Urothelium cell line (cell line): ENCODE measurements at places on chromosomes 16 and 17.
A peak's percentile ranks its signal among the peaks of the same experiment; 100 is the strongest.

DNA sequence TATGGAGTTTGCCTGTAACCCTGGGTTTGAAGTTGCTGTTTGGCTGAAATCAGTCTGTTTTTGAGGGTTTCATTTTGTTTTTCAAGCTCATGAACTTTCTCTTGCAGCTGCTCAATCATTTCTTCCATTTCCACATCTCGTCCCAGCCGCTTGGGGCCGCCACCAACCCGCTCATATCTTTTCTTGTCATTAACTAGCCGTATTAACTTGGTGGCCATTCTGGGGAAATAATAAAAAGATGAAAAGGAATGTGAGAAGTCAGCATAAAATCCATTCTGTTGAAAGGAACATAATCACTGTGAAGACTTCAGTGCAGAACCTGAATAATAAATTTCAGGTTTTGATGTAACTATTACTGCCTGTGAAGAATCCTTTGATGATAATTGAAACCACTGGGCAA lies 11.5 kb downstream of the RPGRIP1L start:
- DNase-seq, result no peak

DNA sequence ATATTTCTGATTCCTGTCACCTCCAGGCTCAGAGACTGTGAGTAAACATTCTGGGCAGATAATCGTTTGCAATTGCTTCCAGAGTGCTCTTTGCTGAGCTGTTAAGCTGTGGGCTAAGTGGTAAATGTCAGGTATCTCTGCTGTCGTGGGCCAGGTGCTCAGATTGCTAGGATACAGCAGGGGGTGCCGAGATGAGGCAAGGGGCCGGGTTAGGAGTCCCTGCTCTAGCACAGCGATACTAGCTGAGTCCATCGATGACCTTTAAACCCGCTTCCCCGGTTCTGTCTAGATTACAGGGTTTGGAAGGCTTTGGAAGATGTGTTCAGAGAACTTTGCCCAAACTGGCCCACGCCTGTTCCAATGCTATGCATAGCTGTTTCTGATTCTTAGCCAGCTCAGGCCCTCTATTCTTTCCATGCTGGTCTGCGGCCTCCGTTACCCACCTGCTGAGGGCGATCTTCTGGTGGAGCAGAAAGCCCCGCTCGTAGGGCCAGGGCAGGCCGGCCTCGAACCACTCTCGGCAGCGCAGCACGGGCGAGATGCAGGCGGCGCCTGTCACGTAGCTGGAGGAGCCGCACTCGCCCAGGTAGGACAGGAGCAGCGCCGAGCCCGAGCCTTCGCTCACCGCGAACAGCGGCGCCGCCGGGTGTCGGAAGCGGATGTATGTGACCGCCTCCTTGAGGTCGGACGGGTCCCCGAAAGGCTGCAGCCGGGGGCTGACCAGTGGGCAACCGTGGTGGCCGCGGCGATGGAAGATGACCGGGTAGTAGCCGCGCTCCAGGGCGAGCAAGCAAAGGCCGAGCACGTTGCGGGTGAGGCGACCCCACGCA lies 979 bp downstream of the ABHD15 start:
- DNase-seq, result peak; percentile 65

DNA sequence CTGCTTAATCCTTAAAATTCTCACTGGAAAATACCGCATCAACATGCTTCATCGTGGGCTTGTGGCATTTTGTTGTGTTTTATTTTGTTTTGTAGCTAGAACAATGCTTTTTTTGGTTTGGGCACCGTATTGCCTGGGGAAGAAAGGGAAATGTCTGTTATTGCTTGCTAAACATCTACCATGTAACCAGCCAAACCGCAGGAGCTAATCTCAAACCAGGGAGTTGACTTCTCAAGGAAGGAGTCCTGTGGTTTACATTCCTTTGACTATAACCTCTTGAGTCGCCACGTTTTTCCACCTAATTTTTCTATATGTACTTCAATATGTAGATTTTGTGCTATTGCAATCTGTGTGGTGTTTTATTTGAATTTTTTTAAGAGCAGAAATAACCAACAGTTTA lies 593.5 kb upstream of the SOX9 start:
- peak; percentile 61 for DNase-seq

GRCh38 chr16:62968-63391 lies 9.4 kb downstream of the SNRNP25 start:
- DNase-seq, result no peak

DNA sequence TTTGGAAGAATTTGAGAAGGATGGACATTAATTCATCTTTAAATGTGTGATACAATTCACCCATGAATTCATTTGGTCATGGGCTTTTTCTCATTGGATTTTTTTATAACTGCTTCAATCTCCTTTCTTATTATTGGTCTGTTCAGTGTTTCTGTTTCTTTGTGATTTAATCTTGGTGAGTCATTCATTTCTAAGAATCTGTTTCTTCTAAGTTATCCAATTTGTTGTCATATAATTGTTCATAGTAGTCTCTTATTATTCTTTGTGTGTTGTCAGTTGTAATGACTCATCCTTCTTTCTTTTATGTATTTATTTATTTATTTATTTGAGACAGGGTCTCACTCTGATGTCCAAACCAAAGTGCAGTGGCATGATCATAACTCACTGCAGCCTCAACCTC lies 146.1 kb upstream of the ZNF267 start:
- no peak for DNase-seq

DNA sequence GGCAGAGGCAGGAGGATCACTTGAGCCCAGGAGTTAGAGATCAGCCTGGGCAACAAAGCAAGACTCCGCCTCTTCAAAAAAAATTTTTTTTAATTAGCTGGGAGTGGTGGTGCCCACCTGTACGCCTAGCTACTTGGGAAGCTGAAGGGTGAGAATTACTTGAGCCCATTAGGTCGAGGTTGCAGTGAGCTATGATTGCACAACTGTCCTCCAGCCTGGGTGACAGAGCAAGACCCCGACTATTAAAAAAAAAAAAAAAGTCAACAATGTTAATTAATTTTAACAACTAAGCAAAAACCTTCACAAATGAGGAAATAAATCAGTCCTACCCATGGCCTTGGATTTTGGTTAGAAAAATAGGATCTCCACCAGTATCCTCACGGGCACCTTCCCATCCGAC lies 5.4 kb downstream of the DHX58 start:
- no peak for DNase-seq

DNA sequence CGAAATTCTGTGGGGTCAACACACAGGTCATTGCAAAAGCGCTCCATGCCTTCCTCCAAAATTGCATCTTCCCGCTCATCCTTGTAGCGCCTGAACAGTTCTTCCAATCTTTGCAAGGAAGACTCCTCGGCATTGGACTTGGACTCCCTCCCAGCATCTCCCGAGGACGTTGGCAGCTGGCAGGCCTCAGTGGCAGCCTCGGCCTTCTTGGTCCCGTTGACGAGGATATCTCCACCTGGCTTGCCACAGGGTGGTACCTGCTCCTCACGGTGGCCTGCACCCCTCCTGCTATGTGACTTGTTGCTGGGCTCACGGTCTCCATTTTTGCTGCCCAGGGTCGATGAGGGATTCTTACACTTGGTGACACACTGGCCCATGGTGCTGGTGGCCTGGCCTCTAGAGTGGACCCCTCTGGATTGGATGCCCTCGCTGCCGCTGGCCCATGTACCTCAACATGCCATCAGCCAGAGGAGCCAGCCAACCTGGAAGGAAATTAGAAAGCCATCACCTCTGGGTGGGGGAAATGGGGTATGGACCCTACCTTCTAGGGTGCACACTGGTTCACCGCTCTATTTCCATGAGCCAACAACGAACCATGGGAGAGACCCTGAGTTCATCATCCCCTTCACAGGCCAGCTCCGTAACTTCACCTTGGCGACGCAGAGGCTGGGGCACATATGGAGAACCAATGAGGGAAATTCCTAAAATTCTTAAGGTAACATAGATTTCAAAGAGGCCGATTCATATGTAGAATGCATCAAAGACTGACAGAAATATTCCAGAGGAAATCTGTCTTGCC lies 37.8 kb downstream of the DCUN1D3 start:
- no peak for DNase-seq

- DNase-seq, result no peak
Observed at GRCh38 chr16:89341697-89342694, 124.5 kb downstream of the ZNF778 start.

DNA sequence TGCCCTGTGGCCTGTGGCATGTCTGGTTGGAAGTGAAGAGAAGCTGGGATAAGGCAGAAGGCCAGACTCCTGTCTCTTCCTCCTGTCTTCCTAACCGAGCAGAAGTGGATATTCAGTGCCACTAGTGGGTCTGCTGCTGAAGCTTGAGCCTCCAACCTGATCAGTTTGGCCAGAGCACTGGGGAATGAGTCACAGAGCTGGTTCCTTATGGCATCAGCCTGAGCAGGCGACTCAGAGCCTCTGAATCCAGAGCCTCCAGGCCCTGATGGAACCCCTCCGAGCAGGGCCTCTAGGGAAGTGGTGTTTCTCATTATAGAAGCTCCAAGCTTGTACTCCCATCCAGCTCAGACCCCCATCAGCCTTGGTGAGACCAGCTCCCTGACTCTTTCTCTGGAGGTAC lies 2.0 kb downstream of the WSCD1 start:
- peak; percentile 7 for DNase-seq

DNA sequence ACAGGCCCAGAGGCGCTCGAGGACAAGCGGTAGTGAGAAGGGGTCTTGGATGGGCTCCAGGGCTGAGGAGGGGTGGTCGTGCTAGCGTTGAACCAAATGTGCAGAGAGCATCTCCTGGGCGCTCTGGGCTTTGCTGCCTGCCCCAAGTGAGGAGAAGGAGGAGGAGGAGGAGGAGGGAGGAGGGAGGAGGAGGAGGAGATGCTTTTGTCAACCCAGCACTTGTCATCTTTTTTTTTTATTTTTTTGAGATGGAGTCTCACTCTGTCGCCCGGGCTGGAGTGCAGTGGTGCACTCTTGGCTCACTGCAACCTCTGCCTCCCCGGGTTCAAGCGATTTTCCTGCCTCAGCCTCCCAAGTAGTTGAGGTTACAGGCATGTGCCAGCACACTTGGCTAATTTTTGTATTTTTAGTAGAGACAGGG lies 59.8 kb downstream of the PGS1 start:
- DNase-seq, result no peak

GRCh38 chr16:57132470-57132869 lies 40.1 kb downstream of the CPNE2 start:
- no peak for DNase-seq

DNA sequence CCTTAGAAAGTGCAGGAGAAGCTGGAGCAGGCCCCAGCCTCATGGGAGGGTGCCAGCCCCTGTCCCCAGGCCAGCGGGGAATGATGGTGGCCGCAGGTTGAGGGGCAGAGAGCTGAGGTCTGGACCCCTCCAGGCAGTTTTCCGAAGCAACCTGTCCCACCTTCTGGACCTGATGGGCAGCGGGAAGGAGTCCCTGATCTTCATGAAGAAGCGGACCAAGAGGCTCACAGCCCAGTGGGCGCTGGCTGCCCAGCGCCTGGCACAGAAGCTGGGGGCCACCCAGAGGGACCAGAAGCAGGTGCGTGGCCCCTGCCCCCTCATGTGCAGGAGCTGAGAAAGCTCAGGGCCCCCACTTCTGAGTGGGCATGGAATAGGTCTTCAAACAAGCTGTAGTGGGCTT lies 36.8 kb downstream of the MGAT5B start:
- no peak for DNase-seq

DNA sequence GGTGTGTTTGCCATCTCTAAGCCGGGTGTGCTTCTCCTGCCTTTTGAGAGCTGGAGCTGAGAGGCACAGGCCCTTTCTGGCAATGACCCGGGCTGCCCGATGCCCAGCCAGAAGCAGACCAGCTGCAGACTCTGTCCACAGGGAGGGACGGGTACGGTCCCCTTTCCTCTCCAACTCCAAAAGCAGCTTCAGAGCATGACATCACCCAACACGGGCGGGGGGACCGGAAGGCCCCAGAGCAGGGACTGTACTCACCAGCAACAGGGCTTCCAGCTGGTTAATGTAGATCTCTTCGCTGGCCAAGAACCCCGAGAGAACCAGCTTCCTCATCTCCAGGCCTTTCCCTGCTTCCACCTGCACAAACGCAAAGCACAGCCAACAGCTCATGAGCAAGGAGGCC lies 79.4 kb downstream of the ABR start:
- no peak for DNase-seq

- peak; percentile 96 for DNase-seq
Observed at GRCh38 chr16:3158510-3159314, 23.9 kb downstream of the ZNF213 start.
